ENCODE measurements at places on chromosomes 2 and 18.

GRCh38 chr2:98037206-98037605 is 41.5 kb upstream of the TMEM131 start:
- no peak for DNase-seq

DNA sequence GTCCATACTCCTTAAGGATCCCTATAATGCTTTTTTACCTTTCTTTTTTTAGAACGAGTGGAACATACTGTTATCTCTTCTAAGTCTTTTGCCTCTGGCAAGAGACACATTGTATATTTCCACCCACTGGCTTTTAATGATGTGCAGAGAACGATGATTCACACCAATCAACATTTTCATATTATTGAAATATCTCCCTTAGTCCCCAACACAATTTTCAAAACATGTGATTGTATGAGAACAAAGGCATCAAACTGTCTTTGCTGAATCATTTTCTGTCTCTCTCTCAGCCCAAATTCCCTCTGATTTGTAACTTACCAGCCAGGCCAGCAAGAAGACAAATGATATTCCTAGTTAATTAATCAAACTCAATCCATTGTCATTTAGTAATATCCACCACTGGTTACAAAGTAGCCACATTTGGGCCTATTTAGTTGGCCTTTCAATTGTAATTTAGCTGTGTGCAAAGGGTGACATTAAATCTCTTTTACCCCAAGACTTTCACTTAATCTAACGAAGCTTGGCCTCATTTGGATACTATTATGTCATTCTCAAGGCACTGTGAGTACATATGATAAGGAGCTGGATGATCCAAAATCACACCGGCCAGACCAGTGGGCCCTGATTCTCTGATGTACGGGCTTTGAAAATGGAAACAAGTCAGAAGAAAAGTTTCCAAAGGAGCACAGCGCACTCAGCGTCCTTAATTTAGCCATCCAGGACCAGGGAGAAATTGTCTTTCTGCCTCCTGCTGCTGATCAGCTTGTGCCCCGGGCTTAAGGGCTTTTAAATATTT is 185.1 kb downstream of the SCG2 start:
- no peak for DNase-seq

GRCh38 chr18:52499016-52499415 is 159.0 kb downstream of the DCC start:
- DNase-seq: no peak

DNA sequence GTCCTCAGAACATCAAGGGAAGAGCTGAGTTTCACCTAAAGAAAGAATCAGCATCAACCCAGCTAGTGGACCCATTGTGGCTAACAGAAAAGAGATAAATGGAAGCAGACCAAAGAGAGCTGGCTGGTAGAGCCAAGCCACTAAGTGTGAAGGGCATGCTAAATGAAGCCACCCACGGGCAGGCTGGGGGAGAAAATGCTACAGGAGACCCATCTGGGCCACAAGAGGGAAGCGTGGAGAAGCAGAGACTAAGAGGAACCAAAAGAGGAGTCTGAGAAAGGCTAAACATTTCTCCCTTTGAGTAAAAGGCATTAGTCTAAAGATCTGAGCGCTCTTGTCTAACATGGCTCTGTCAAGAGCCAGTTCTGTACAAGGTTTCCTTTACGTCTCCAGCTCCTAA is 15.8 kb downstream of the CWC22 start:
- DNase-seq: no peak

- DNase-seq: no peak
These were observed 26.5 kb upstream of the FAM117B start for GRCh38 chr2:202608142-202608852.

- DNase-seq: no peak
These were observed 117.4 kb downstream of the CDCA7 start for GRCh38 chr2:173472112-173472511.

GRCh38 chr2:168751104-168751740 is 51.2 kb upstream of the NOSTRIN start:
- peak; percentile 2 for DNase-seq

GRCh38 chr2:168008646-168009195 is 238.7 kb downstream of the STK39 start:
- no peak for DNase-seq

- DNase-seq: no peak
These were observed 2129.4 kb upstream of the PIK3C3 start for GRCh38 chr18:39825485-39826150.

- no peak for DNase-seq
These were observed 3.2 kb upstream of the MYO7B start for GRCh38 chr2:127532296-127532695.

- no peak for DNase-seq
These were observed 22.0 kb upstream of the CYP1B1 start for GRCh38 chr2:38097988-38098385.

- DNase-seq: no peak
These were observed 607.5 kb upstream of the SLC39A10 start for GRCh38 chr2:195049372-195050031.

- DNase-seq: no peak
These were observed 888 bp upstream of the ADCY3 start for GRCh38 chr2:24920809-24921441.

GRCh38 chr2:148490840-148491439 is 153.6 kb upstream of the EPC2 start:
- no peak for DNase-seq

GRCh38 chr2:726169-726568 is 49.0 kb upstream of the TMEM18 start:
- DNase-seq: no peak

GRCh38 chr18:37570336-37570930 is 4.8 kb upstream of the CELF4 start:
- no peak for DNase-seq

DNA sequence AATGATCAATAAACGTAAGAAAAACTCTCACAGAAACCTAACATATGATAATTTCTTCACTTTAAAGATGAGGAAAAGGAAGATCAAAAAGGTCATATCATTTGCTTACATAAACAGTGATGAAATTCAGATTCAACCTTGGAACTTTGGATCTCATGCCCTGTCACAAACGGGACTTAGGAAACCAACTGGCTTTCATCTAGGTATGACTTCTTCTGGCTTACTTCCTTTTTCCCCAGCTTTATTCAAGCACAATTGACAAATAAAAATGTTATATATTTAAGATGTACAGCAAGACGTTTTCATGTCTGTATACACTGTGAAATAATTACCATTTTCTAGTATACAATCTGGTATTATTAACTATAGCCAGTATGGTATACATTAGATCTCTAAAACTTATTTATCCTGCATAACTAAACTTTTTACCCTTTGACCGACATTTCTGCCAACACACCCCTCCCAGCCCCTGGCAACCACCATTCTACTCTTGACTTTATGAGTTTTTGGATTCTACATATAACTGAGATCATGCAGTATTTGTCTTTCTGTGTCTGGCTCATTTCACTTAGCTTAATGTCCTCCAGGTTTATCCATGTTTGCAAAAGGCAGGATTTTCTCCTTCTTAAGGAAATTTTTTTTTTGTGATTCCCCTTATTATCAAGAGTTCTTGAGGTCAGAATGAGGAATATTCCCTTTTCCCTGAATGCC is 46.0 kb upstream of the COBLL1 start:
- no peak for DNase-seq

GRCh38 chr2:237885931-237886684 is 26.7 kb downstream of the RAMP1 start:
- no peak for DNase-seq

DNA sequence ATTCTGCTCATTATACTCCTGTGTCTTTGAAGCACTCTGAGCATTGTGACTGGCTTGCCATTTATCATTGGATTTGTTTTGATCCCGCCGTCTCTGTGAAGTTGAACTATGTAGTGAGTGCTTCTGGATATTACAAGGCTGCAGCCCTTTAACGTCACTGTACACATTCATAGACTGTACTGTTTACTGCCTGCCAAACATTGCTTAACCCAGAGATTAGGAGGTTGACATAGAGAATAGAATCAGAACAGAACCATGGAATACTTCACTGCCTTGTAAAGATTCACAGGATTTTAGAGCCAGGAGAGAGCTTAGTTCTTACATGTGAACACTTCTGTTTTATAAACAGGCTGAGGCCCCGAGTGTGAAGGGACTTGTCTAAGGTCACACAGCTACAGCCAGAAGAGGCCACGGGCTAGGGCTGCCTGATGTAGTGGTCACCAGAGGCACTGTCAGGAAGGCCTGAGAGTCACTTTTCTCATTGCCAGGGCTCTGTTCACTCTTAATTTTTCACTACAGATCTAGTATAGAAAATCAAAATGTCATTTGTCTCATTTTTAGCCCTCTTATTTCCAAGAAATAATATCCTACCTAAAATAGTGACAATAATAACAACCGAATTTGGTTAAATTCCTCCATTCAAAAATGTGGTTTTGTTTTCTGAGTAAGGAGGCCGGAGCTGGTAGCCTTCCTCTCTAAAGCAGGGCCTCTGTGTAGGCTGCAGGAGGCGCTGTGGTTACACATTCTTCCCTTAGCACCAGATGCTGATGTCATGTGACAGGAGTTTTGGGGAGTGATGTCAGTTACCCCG is 87.9 kb downstream of the UGGT1 start:
- DNase-seq: peak; percentile 7

DNA sequence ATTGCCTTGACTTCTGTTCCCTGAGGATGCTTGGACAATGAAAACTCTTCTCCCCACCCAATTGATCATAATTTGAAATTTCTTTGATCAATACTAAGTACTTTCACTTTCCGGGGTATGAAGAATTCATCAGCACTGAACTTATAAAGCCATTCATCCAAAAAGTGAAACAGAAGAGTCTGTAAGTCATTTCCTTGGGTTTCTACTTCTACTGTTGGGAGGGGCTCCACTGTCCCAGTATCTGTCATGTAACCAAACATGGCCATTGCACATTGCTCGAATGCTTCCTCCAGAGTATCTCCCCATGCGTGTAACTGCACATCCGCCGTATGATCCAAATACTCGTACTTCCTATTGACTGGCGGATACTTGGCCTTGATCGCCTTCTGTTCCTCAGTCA is 30.3 kb downstream of the NCL start:
- no peak for DNase-seq

DNA sequence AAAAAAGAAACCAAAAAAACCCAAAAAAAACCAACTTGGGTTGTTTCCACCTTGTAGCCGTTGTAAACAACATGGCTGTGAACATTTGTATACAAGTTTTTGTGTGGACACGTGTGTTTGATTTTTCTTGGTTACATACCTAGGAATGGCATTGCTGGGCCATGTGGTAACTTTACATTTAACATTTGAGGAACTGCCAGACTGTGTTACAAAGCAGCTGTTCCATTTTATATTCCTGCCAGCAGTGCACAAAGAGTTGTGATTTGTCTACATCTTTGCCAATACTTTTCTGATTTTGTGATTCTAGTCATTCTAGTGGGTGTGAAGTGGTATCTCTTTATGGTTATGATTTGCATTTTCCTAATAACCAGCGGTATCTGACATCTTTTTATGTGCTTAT is 22.5 kb downstream of the LPIN1 start:
- no peak for DNase-seq

GRCh38 chr2:15378148-15378908 is 182.8 kb downstream of the NBAS start:
- DNase-seq: no peak

GRCh38 chr2:98555696-98556095 is 52.6 kb downstream of the COA5 start:
- no peak for DNase-seq

GRCh38 chr2:60539140-60539539 is 14.3 kb downstream of the BCL11A start:
- DNase-seq: no peak

DNA sequence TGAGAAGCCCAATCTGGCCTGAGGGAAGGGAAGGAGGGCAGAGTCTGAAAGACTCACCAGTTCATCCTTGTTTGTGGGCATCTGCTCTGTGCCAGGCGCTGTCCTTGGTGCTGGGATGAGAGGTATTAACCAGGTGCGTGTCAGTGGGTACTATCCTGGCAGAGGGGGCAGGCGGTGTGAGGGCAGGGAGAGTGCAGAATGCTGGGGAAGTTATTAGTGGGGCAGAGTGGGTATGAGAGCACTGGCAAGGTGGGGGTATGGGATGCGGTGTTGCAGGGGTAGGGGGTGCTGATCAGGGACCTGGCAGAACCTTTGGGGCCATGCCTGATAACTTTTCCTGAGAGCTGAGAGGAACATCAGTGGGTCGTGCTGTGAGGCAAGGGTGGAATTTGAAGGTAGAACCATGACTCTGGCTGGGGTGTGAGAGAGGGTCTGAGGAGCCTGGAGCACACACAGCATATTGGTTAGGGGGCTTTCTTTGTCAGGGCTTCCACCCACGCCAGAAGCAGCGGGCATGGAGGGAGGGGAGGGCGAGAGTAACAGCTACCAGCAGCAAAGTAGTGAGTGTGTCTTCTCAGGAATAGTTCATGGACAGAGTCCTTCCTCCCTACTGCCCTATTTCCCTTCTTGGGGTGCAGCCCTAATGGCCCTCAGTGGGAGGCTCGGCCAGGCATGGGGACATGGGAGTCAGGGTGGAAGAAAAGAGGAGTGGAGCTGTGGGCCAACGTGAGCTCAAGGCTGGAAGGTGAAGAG is 290.7 kb downstream of the CYP26B1 start:
- no peak for DNase-seq

GRCh38 chr2:172972005-172972619 is 103.5 kb upstream of the MAP3K20 start:
- DNase-seq: no peak

GRCh38 chr2:164142755-164143154 is 406.9 kb upstream of the FIGN start:
- no peak for DNase-seq

GRCh38 chr2:203599509-203599908 is 64.4 kb upstream of the RAPH1 start:
- DNase-seq: no peak

DNA sequence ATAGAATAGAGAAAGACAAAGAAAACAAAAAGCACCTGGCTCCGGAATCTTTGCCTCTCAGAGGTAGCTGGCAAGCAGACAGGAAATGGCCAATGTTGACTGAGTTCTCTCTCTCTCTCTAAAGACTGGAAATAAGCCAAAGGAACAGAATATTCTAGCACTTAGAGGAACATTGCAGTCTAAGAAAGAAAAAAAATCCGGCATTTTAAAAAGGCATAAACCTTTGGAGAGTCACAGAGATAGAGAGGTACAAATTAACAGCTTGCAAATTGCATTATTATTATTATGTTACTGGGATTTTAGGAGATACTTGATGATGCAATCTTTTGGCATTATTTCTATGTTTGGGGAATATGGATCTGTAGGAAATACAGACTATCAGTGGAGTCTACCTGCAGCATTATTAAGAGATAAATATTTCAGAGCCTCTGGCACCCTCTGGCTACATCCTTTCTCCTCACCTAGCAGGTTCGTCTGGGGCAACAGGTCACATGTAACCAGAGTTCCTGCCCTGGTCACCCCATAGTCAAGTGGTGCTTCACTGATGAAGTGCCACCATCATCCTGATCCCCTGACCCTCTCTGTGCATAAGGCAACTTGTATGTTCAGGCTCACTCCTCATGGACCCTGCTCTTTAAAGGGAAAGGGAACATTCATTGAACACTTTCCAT is 318.9 kb upstream of the ACVR2A start:
- no peak for DNase-seq

- DNase-seq: no peak
These were observed 24.0 kb upstream of the SIGLEC15 start for GRCh38 chr18:45801416-45802004.

- no peak for DNase-seq
These were observed 9.9 kb upstream of the AOX1 start for GRCh38 chr2:200575957-200576356.

- DNase-seq: no peak
These were observed 478.4 kb upstream of the NRXN1 start for GRCh38 chr2:51510303-51510702.

- peak; percentile 26 for DNase-seq
These were observed 8.8 kb downstream of the GKN2 start for GRCh38 chr2:68943581-68944568.

GRCh38 chr2:175854665-175855064 is 147.4 kb downstream of the LNPK start:
- no peak for DNase-seq
